ENCODE measurements at places on chromosomes 16 and 17. TPM values are rescaled to one million over a fixed set of nuclear protein-coding genes. Genes with fewer than 3 reads are reported as not detected.

The TNS4 gene
- not detected for total RNA-seq

The PRSS8 gene
- total RNA-seq, result not detected

The SCNN1B gene
- not detected for total RNA-seq

The SP2 gene
- 2.2 TPM for total RNA-seq

The PRR14 gene
- 5.9 TPM for total RNA-seq

The CASKIN1 gene
- 0.73 TPM for total RNA-seq

The SAP30BP gene
- 51.0 TPM for total RNA-seq
